ENCODE measurements at places on chromosomes 6 and 20.

GRCh38 chr6:169838346-169839028 lies 87.1 kb downstream of the ERMARD start:
- no peak for DNase-seq

DNA sequence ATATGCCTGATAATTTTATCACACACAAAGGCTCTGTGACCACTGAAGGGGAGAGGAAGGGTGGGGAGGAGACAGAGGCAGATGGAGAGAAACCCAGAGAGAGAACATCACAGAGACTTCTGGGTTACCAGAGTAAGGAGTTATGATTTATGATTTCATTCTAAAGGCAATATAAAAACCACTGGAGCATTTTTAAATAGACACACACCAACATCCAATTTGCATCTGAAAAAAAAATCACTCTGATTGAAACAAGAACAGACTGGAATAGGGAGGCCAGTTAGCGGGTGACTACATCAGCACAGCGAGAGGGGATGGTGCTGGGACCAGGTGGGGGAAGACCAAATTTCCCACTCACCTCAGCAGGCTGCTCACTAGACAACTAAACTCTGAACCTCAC lies 104.8 kb downstream of the AGPAT4 start:
- DNase-seq = no peak

DNA sequence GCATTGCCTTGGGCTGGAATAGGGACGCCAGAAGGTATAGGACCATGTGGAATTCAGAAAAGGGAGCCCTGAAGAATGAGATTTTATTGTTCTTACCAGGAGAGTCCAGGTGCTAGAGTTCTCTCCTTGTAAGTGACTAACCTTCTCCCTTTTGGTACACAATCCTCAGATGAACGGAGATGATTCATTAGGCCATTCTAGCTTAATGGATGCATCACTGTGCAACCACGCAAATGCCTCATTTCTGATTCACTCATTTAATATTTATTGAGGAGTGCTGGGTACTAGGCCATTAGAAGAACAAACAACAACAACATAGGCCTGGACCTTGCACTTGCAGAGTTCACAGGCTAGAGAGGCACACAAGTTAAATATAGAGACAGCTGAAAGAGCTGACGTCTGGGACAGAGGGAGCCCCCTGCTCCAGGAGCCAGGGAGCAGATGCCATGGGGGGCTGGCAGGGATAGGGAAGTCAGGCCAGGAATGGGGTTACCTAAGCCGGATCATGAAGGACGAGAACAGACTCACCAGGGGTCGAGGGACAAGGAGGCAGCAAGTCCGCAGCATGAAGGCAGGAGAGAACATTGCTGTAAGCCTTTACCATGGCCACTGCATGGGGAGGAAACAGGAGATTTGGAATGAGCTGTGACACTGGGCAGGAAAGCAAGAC lies 179.5 kb upstream of the AKAP12 start:
- no peak for DNase-seq

DNA sequence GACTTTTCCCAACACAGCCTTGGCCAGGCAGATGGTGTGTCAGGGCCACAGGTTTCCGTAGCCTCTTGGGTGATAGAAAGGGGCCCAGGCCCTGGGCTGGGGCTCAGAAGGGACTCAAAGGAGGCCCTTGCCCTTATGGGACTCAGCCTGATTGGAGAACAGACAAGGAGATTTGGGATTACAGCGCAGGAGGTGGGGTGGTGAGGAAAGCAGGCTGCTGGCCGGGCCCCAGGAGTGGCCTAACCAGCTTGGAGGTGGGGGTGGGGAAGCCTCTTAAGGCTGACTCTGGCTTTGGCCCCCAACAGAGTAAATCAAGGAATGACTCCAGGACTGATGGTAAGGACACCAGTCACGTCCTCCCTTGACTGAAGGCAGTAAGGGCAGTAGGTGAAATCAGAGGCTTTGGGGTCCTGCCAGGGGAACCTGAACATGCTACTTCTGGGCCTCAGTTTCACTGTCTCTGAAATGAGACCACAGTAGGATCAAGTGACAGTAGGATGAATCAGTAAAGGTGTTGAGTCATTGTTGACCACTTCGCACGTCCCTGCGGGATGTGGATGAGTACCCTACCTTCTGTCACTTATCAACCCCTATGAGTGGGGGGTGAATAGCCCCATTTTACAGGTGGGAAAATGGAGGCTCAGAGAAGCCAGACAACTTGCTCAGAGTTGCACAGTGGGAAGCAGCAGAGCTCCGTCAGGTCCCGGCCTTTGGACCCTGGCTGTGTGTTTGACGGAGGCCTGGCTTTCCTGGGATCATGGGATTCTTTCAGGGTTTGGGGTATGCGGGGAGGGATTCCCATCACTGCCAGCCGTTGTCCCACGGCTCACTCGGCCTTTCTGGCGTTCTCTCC lies 4.5 kb downstream of the SNAI1 start:
- no peak for DNase-seq

GRCh38 chr6:22468256-22468965 lies 101.0 kb upstream of the HDGFL1 start:
- DNase-seq = no peak

DNA sequence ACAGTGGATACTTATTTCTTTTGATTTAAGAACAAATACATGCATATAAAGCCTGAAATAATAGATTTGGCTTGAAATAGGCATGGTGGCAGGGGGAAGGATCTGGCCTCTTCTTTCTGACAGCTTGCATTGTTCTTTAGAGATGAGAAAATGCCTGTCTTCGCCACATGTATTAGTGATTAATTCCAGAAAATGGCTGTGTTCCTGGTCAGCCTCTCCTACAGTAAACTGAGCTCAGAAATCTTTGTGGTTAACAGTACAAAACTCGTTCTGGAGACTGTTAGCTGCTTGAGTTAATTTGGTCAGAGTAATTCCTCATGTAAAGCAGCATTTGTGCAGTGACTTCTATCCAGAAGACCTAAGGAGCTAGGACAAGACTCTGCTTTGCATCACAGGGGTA lies 151.5 kb downstream of the EYA4 start:
- DNase-seq = no peak

- peak; percentile 67 for DNase-seq
Observed at GRCh38 chr6:26240157-26241032, 124.6 kb upstream of the BTN3A2 start.

GRCh38 chr20:3843490-3843889 lies 3.1 kb upstream of the MAVS start:
- no peak for DNase-seq

DNA sequence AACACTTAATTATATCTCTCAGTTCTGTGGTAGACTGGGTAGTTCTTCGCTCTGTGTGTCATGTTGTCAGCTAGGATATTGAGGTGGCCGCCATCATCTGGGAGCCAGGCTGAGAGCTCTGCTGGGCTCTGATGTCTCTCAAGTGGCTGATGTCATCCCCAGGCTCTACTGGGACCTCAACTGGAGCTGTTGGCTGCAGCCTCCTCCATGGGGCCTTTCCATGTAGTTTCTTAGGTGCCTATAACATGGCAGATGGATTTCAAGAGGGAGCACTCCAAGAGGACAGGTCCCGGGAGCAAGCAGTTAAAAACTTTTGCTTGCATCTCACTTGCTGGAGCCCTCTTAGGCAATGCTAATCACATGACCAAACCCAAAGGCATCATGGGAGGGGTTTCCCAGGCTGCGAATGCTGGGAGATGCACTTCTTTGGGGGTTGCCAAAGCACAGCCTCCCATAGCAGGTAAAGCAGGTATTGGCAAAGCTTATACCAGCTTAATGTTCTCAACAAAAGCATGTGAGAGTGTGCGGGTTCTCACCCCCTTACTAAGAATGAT lies 129.8 kb downstream of the TMEM242 start:
- DNase-seq = no peak

DNA sequence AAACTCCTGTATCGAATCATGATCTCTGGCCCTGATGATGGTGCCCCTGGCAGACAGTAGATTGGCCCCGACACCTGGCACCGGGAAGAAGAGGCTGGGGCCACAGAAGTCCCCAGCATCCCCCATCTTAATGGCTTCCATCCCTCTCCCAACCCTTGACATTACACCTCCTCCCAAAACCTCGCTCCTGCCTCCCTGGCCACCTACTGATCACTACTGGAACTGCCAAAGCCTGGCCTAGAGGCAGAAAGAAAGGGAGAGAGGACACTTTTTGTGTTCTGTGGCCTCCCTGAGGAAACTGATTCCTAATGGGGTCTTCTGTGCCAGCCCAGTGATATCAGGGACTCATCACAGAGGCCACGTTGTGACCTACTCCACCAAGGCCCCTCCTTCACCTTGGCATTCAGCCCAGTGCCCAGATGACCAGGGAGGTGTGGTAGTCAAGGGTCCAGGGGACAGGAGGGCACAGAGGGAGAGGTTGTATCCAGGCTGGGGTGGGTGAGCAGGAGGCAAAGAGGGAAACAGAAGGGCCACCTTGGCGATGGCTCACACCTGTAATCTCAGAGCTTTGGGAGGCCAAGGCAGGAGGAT lies 6.1 kb downstream of the C20orf173 start:
- DNase-seq = no peak

- no peak for DNase-seq
Observed at GRCh38 chr20:37123441-37123840, 27.6 kb upstream of the RBL1 start.

DNA sequence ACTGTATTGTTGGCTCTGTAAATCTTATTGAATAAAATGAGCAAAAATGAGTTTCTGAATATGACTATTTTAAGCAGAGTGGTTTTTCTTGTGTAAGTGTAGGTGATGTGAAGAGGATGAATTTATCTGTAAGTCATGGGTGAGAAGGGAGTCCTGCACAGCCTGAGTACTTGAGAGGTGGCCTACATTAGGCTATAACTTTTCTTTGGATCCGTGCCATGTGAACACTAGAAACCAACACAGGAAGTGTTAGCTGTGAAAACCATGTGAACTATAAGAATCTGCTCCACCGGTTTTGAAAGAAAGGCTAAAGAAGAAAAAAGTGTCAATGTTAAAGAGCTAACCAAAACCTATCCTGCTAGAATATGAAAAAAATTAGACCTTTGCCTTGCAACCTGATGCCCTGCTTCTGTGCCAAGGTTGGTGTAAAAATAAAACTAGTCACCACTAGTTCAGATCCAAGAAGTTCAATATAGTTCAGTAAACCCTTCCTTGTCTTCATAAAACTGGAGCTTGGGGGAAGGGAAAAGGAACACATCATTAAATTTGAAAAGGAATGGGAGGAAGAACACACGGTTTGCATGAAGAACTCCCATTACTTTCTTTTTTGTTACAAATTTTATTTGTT lies 21.3 kb downstream of the PLCB1 start:
- peak; percentile 7 for DNase-seq

- no peak for DNase-seq
Observed at GRCh38 chr6:137412562-137412961, 81.6 kb downstream of the OLIG3 start.

- no peak for DNase-seq
Observed at GRCh38 chr6:168376120-168376519, 56.5 kb upstream of the DACT2 start.

DNA sequence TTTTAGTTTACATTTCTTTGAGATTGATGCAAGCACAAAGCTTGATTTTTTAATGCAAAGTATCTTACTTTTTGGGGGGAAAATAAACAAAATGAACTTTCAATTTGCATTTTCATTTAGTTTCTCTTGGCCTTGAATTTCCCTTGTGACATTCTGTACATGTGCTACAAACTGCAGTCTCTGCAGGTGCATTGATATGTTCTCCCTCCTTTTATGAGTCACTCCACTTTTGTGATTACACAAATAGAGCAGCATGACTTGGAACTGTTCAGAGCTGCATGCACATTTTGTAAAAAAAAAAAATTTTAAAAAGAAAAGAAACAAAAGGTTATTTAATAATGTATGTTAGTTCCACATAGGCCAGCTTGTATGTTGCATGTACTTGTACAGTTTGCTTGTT lies 220.0 kb upstream of the KCNQ5 start:
- DNase-seq = no peak

DNA sequence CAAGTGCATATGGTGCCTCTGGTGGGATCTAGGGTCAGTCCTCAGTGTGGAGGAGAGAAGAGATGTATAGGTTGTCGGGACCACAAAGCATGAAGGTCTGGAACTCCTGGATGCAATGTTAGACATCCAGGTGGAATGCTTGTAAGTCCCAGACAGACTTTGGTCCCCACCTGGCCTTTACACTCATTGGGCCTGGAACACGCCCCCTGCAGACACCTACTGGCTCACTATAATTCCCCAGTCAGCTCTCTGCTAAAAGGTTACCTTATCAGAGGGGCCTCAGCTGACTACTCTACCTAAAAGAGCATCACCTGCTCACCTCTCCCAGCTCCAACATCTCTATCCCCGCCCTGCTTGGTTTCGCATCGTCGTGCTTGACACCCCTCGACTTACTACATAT lies 41.7 kb upstream of the SIRPA start:
- no peak for DNase-seq

DNA sequence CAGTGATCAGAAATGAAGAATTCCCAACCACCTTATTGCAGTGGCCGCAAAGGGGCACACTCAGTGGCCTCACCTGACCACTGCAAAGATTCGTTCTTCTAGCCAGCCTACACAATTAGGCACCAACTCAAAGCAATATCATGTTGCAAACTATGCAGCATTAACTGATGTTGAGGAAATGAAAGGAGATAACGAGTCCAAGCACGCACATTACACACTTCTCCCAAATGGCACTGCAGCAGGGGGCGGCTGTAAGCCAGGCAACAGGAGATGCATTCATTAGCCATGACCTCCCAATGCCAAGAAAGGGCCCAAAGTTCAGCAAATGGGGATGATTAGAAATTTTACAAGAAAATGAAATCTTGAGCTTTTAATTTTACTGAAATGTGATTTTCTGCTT lies 39.3 kb downstream of the ATXN1 start:
- no peak for DNase-seq

GRCh38 chr6:169725125-169726048 lies 1.1 kb upstream of the PHF10 start:
- peak; percentile 6 for DNase-seq

DNA sequence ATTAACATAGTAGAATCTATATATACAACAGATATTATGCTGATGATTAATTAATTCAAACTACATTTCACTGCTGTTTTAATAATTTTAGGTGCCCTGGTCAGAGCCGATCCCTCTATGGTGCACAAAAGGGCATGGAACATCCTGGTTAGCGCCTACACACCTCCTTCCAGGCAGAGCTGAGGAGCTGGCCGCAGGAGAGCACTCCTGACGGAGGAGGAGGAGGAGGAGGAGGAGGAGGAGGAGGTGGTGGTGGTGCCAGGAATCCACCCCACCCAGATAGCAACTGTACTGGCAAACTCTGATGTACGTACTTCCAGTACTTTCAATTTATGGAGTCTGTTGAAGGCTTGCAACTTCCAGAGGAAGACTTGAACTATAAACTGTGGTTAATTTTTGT lies 204.1 kb upstream of the THBS2 start:
- DNase-seq = no peak

DNA sequence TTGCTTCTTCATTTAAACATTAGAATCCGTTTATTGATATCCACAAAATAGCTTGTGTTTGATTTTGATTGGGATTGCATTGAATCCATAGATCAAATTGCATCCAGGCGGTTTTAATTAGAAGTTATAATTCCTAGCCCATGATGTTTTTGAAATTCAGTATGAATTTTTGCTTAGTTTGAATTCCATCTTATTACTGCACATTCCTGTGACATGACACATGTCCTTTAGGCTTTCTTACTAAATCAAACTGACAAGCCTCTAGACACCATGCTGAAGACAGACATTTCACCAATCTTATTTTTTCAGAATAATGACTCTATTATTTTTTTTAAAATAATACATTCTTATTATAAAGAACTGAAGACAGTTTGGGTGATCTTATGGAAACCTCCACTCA lies 21.4 kb upstream of the PI16 start:
- DNase-seq = no peak

Measured in activated gamma-delta T cell treated with Interleukin-2 at 50 U/mL for 16 hours (primary cell).